CD4-positive, alpha-beta T cell treated with Interleukin-17A for 1 hour (primary cell): ENCODE measurements at places on chromosomes 1 and 21.

DNA sequence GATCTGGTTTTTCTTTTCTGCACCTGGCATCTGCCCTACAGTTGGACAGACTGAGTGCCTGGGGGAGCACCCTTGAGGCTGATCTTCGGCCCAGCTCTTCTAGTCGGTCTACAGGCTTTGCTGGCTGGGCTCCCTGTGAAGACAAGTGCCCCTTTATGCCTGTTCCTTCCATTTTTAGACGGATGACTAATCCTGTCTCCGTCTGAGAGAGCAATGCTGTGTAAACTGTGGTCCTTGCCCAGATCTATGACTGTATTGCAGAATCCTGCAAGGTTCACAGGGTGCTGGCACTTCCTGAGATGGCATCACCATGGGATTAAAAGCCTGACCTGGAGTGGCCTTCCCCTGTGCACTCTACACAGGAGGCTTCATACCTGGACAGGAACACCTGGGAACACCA, 47.6 kb upstream of the SAMD13 start:
- DNase-seq: no peak

DNA sequence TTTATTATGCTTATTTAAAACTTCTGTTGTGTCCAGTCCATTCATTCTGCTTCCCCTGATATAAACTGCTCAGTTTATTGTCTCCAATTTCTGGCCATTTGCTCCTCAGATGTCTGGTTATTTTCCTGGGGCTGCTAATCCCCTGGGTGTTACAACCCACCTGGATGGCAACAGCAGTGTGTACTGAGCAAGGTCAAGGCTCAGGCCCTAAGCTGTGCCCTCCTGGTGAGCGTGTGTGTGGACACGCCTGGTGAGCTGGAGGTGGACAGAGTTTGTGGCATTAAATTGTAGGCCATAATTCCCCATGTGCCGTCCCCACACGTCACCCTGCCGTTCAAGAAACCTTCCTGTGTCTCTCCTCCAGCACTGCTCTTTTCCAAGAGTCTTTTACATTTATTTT, 18.1 kb upstream of the KIF1B start:
- no peak for DNase-seq

- no peak for DNase-seq
These were observed 22.0 kb downstream of the TSPAN2 start for GRCh38 chr1:115067161-115067859.

DNA sequence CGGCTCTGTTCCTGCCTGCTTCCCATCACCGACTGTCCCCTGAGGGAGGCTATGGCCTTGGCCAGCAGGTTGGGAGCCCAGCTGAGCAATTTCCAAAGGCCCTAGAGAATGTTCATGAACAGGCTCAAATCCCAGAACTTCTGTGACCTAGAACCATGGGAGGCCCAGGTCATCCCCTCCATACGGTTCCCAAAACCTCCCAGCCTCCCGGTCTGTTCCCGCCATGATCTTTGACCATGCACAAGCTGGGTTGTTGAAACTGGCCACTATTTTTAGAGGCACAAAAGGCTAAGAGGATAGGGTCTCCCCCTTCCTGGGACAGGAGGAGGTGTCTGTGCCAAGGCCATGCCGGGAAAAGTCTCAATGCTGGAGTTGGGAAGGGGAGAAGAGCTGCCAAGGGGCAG, 27.5 kb downstream of the EPHA2 start:
- DNase-seq: no peak

DNA sequence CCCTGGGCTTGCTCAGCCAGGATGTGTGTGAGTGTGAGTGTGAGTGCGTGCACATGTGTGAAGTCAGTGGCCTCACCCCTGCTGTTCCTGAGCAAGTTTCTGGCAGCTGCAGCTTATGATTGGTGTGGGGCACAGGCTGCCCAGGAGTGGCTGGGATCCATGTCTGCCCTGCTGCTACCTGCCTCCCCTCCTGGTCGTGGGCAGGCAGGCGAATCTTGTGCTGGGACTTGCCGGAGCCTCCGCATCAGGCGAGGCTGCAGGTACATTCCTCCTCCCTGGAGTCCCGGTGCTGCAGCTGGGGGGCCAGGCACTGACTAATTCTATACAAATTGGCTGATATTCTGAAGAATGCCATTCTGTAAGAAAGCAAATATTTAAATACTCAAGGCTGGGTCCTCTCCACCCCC, 85.6 kb upstream of the WNT4 start:
- no peak for DNase-seq

DNA sequence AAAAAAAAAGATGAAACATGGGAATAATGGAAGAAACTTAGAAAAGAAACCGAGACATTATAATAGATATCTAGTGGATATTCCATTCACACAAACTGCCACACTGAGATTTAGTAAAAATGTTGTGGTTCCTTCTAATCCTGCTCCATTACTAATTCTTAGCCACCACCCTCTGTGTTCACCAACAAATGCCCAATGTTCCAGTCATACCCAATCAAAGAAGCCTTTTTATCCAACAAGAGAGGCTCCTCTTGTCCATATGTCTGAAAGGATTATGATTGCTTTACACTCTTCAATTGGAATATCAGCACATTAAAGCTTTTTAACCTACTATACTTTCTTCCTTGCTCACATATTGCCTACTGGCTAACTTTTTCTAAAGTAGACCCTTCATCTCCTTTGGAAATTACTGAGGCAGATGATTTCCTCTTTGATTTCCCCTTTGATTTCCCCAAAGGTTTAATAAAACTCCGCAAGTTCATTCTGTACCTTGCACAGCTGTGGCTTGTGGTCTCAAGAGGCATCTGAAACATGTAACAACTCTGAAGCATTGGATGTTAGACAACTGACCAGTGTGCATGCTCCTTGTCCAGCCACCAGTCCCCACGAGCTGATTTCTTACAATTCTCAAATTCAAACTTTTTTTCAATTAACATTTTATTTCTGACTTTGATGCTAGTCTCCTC, 305.6 kb upstream of the LYPLAL1 start:
- DNase-seq: no peak

DNA sequence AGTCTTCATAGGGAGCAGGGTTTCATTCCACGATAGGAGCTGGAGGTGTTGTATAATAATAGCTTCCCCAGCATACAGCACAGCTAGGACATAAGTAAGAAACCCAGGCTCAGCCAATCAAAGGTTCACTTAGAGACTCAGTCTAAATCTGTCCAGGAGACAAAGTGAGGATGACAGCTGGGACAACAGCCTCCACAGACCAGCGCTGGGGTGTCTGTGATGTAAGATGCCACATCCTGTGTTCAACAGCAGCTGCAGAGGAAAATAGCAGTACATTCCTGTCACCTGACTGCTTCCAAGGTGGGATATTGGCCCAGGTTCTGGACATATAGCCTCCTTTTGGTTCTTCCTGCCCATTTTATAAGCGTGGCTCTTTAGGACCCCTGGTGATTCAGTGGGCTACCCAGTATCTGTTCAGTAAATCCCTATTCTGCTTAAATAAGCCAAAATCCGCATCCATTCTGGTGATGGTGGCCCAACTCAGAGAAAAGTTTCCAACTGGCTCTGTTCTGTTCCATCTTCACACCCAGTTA, 176.8 kb upstream of the SYT6 start:
- DNase-seq: peak; percentile 47

DNA sequence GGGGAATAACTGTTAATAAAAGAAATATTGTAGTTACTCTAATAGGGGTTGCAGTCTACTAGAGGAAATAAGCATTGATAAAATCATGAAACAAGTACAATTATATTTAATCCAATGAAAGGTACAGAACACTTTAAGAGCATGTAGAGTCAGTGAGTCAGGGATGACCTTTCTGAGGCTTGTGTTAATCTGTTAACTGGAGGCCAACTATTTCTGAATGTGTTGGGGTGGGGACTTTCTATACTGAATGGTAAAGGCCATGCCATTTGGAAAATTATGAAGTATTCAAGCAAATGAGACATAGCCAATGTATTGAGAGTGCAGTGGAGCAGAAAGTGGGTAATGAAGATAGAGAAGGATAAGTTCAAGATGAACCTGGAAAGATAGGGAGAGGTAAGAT, 646.2 kb downstream of the ADGRL2 start:
- DNase-seq: no peak

DNA sequence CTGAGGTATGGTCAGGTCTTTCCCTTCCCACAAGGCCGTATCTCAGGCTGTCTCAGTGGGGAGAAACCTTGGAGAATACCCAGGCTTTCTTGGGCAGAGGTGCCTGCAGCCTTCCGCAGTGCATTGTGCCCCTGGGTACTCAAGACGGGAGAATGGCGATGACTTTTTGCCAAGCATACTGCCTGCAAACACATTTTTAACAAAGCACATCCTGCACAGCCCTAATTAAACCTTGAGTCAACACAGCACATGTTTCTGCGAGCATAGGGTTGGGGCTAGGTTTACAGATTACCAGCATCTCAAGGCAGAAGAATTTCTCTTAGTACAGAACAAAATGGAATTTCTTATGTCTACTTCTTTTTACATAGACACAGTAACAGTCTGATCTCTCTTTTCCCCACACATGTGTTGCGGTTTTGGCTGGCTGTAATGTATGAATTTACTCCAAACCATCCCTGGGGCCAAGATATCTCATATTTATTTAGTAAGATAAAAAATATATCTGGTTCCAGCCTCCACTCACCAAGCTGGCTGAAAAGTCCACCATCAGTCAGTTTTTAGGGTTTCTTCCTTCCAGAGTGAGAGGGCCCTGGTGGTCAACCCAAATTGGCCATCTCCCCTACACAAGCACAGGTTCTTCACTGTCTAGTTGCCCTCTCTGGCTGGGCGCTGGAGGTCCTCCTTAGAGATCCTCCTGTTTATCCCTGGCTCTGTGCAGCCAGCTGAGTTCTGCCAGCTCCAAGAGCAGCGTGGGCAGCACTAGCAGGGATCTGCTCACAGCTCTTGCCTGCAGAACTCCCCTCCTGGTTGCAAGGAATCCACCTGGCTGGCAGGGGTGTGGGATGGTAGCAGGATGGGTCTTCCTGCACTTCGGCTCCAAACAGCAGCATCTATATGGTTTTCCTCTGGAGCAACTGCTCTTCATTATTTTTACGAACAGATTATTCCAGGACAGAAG, 2.6 kb downstream of the FAAH start:
- no peak for DNase-seq

DNA sequence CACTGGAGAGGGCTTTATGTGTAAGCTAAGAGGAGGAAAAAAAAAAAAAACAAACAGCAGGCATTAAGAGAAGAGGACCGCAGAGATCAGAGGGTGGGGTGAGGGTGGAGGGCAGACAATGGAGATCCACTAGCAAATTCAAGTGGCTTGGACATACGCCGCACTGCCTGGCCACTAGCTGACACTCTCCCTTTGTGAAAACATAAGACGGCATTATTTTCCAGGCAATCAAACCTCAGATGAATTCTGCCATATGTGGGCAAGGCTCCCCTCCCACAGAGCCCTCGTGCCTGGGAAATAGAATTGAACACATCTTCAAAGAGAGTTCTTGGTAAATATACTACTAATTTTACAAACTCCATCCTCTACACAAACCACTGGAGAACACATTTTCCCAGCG, 53.6 kb downstream of the ERG start:
- DNase-seq: no peak

- no peak for DNase-seq
These were observed 146.3 kb upstream of the GREM2 start for GRCh38 chr1:240758296-240758695.

GRCh38 chr1:171116676-171117075, 26.0 kb downstream of the FMO3 start:
- DNase-seq: no peak

DNA sequence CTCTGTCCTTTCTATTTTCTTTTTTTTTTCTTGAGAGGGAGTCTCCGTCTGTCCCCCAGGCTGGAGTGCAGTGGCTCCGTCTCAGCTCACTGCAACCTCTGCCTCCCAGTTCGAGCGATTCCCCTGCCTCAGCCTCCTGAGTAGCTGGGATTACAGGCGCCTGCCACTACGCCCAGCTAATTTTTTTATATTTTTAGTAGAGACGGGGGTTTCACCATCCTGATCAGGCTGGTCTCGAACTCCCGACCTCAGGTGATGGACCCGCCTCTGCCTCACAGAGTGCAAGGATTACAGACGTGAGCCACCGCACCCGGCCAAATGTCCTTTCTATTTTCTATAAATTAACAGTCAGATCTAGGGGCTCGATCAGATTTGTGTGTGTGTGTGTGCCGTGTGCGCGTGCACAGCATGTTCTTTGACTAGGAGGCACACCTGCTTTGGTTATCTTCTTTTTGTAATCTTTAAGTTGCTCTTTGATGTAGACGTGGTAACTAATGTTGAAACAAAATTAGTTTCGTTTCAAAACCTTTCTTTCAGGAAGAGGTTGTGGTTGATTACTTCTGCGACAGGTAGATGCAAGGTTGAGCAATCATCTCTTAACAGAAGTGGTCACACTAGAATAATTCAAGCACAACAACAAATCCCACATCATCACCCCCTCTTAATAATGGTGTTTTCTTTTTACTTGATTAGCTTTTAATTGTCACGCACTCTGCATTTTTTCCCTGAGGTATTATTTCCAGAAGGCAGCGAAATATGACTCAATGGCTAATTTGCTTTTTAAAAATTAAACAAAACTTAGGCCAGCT, 779 bp upstream of the DEGS1 start:
- DNase-seq: peak; percentile 86

GRCh38 chr1:205585169-205585834, 46.5 kb downstream of the ELK4 start:
- DNase-seq: no peak

DNA sequence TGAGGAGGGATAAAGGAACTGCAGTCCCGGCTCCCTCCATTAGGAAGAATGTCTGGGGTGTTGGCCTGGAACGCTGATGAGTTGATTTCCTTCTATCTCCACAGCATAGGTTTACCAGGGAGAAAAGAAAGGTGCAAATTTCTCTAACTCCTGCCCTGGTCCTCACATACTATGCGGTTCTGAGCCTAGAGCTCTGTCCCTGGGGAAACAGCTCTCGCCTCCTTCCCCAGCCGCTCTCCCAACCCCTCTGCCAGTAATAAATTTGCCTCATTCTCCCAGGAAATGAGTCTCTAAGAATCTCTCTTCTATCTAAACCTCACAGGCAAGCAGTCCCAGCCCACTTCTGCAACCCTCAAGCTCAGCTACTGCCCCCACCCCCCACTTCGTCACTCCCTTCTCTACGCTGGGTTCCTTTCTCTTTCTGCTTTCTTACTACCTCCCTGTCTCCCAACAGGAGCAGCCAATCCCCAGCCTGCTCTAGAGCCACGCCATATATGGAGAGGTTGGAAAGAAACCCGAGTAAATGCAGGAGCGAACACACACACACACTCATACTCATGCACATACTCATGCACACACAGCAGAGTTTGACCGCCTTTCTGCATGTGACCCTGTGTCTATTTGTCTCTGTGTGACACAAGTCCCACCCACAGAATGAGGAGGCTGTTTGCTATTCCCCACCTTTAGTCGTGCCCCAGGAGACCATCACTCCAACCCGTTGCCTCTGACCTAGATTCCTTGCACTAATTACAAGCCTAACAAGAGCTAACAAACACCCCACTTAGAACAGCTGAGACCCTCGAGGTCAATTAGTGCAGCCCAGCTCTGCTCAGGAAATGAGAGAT, 13.4 kb downstream of the PLEKHO1 start:
- DNase-seq: no peak

- no peak for DNase-seq
These were observed 67.7 kb upstream of the WNT4 start for GRCh38 chr1:22210636-22211035.
